ENCODE measurements at places on chromosomes 7 and 10.

- DNase-seq: no peak
Observed at GRCh38 chr7:131139462-131139861, 188.2 kb upstream of the MKLN1 start.

GRCh38 chr10:19785366-19785765 lies 30.9 kb upstream of the PLXDC2 start:
- DNase-seq: no peak

- DNase-seq: no peak
Observed at GRCh38 chr7:105346593-105347322, 42.0 kb downstream of the SRPK2 start.

- no peak for DNase-seq
Observed at GRCh38 chr10:123536176-123536845, 129.8 kb upstream of the GPR26 start.

GRCh38 chr10:113491967-113492565 lies 60.8 kb upstream of the HABP2 start:
- DNase-seq: no peak

DNA sequence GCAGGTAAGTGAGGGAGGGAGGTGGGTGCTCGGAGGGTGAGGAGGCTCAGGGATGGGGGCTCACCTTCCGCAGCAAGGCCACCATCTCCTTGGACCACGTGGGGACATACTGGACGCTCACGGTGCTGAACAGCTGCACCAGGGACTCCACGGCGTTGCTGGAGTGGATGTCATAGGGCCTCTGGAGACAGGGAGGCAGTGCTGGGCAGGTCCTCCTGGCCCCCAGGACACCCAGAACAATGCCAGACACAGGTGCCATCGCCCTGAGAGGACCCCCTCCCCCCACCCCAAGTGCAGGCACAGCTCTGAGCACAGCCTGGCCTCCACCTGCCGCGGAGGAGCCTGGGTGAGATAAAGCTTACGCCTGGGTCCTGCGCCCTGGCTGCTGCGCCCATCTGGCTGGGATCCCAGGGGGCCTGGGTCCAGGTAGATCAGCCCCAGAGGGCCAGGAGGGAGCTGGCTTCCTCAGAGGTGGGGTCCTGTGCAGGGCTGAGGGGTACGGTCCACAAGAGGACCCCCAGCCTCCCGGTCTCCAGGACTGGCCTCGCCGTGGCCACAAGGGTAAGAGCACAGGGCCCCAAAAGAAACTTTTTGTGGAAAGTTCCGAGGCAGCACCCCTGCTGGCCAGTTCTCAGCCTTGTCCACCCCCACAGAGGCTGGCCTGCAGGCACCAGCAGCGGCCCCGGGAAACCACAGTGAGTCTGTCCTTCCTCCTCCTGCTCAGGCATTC lies 37.8 kb downstream of the DPYSL4 start:
- DNase-seq: no peak

DNA sequence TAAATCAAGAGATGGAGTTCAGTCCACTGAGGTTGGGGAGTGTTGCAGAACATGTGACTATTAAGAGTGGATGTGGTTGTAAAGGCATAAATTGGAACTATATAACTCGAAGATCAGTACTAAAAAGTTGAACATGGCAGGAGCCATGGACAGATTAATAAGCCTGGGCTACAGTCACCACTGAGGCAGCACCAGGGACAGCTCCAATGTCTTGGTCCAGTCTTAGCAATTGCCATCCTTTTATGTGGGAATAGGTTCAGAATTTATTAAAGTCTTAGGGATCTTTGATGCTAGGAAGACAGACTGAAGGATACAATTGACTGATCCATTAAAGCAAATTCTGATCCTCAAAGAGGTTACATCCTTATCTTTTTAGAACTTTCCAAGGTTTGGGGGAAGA lies 156.6 kb downstream of the ADRA2A start:
- no peak for DNase-seq

DNA sequence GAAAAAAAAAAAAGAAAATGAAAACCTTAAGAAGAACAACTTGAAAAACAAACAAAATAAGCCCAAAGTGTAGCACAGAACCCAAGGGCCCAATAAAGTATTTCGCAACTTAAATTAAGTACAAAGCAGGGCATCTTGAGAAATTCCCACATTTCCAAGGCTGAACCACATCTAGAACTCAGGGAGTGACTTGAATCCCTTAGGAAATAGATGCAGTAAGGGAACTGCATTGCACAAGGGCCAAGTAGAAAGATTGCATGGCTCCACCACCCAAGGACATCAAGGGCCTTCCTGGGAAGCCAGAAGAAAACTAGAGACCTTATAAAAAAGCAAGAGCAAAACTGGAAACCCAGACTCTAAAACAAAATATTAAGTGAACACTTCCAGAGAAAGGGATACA lies 352.7 kb downstream of the CXCL12 start:
- DNase-seq: no peak

DNA sequence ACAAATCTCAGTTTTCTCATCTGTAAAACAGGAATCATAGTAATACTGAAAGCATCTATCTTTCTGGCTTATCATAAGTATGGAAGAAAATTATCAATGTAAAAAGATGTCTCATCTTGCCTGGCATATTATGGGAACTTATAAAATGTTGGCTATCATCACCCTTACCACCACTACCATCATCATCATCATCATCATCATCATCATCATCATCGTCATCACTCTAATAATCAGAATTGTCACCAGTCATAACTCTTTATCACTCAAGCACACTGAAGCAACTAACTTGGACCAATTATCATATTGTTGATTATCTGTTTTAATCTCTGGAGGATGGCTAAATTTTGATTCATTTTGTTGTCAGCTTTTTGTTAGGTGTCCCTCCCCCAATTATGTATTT lies 825.4 kb downstream of the SORCS3 start:
- no peak for DNase-seq

- DNase-seq: no peak
Observed at GRCh38 chr10:60480865-60481563, 91.3 kb upstream of the ANK3 start.

DNA sequence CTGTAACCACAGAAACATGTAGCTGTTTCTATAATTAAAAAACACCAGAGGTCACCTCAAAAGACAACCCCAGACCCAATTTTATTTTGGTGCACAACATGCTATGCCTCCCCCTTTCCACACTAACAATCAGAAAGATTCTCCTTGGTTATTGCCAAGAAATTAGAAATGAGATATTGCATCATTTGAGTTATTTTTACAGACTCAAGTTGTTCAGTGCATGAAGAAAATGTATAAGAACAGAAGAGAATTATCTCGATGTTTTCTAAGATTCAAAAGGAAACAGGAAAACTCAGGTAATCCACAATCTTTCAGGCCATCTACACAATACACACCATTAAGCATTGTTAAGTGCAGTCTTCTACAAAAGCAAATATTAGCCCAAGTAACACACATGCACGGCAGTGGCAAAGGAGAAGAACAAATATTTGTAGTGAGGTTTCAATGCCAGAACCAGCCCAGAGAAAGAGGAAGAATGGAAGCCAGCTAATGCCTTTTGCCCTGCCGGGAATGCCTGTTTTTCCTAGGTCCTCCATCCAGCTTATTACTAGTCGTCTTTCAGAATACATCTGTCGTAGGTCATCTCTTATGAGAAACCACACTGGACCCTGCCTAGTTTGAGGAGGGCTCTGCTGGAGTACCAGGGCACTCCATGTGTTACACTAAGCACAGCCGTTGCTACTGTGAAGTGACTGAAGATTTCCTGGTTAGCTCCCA lies 67.6 kb upstream of the C1GALT1 start:
- DNase-seq: peak; percentile 80

DNA sequence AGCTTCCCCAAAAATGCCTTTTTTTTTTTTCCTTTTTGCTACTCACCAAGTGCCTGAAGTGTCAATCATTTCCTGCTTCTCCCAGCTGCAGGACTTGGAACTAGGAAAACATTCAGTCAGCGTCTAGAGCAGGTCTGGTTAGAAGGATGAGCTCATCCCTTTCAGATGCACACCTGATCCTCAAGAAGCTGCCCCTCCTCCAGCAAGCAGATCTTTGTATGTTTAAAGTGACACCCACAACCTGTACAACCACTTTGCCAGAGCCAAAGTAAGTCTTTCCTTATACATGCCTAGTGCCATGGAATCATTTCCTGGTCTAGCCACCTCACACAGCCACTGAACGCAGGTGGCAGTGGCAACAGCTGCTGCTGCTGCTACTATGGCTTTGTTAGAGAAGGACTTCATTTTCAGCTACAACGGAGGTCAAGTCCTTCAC lies 10.4 kb upstream of the USP54 start:
- DNase-seq: peak; percentile 6

DNA sequence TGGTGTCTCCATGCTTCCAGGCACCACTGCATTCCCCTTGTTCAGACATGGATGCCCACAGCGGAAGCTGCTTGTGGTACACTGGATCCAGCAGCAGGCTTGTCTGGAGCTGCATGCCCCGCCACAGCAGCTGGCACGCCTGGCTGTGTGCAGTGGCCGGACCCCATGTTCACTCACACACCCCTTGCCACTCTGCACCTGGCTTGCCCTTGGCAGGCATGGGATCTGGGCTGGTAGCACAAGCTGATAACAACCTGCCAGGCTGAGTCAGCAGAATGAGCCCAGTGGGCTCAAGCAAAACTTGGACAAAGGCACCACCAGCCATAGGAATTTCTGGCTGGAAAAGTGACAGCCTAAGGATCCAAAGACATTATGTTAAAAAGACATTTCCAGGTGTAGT lies 91.8 kb upstream of the TMEM168 start:
- DNase-seq: no peak

DNA sequence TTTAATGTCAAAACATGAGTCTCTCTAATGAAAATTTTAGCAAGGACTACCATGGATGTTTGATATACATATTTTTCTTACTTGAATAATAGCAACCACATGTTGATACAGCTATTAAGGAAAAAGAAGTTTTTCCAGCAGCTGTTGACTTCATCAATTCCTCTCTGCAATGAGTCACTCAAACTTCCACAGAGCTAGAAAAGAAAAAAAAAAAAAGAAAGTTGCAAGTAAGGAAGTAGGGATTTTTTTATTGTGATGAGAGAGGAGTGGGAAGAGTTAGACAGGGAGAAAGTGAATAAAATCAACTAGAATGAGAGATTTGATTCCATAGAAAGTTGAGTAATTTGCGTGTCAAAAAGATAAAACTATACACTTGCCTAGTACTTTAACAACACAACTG lies 46.2 kb downstream of the CAV1 start:
- no peak for DNase-seq
